ENCODE measurements at places on chromosomes 1 and 21.

DNA sequence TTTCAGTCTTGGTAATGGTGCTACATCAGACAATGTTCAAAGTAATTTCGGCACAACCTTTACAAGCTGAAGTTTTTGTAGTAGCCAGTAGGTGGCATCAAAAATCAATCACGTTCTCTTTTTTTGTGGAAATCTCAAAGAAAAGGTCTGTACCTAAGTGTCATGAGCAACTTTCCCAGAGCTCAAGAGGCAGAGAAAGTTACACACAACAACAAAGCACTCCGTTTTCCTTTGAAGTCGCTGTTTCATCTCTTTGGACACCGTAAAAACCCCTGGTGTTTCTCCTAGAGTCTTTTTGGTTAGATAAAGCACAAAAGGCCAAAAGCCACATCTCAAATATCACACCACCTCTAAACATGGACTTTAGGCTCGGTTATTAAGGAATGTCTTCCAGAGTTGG, 131.6 kb downstream of the LHX8 start:
- peak; percentile 53 for DNase-seq

GRCh38 chr1:51009381-51009780, 39.3 kb downstream of the CDKN2C start:
- DNase-seq = no peak

GRCh38 chr1:84632673-84633434, 57.4 kb downstream of the SSX2IP start:
- DNase-seq = no peak

DNA sequence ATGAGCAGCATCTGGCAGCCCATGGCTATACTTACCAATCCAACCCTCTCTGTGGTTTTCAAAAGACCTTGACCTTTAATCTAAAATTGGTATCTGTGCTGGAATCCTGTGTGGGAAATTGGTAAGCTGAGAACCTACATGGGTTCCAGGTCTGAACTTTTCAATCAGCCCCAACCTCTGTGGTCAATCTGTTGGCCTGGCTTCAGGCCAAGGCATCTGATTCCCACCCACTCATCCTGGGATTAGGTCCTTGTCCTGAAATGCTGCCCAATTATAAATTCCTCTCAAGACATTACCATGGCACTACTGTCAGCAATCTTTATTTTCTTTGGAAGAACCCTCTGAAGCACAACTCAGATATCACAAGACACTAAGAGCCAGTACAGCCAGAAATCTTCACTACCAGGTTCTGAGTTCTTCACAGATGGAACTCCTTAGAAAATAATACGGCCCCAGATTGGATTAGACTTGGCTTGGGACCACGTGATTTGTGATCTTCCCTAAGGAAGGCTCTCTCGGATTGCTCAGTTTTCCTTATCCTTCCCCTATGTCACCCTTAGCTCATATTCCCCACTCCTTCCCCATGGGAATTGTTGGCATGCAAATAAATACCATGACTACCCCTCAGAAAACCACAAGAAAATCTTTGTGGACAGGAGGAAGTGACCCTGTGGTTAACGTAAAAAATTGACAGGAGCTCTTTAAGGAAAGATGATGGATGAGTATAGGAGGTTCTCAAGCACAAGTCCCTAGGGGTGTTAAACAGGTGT, 207.9 kb upstream of the ST6GALNAC5 start:
- no peak for DNase-seq

GRCh38 chr1:59685666-59686065, 129.1 kb upstream of the HOOK1 start:
- peak; percentile 78 for DNase-seq

GRCh38 chr1:6603915-6604558, 1.4 kb upstream of the KLHL21 start:
- no peak for DNase-seq

Measured in NCI-H345 (cell line).